ENCODE measurements at places on chromosomes 12 and 14. TPM values are rescaled to one million over a fixed set of nuclear protein-coding genes. Genes with fewer than 3 reads are reported as not detected.

The AP5M1 gene
- 11.2 TPM for total RNA-seq

The FBLN5 gene
- total RNA-seq, result 35.4 TPM

The WNT1 gene
- not detected for total RNA-seq

The RNASE7 gene
- not detected for total RNA-seq

The HSPB8 gene
- total RNA-seq, result 9.8 TPM

The POLE gene
- 7.3 TPM for total RNA-seq

The NUMB gene
- total RNA-seq, result 19.2 TPM

The C14orf132 gene
- total RNA-seq, result 13.5 TPM

Data from smooth muscle cell of bladder (primary cell).